MM.1S (cell line): ENCODE measurements at places on chromosomes 3 and 15.

DNA sequence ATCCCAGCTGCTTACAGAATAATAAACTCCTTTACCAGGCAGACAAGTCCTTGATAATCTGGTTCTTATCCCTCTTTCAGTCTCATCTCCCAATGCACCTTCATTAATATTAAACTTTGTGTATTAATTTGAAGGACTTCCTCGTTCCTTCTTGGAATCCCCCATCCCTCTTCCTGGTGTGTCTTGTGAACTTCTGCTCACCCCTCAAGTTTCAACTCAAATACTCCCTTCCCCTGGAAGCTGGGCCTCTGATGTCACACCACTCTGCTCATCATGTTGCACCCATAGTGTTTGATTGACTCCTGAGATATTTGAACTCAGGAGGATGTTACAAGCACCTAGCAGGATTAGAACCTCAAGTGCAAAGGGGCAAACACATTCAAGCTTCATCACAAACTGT, 3.3 kb upstream of the STT3B start:
- DNase-seq: no peak

- no peak for DNase-seq
Observed at GRCh38 chr3:129614435-129614834, 8.0 kb upstream of the PLXND1 start.

- no peak for DNase-seq
Observed at GRCh38 chr15:99344639-99345038, 93.4 kb downstream of the LRRC28 start.

- DNase-seq: no peak
Observed at GRCh38 chr3:113589971-113590370, 57.6 kb downstream of the SIDT1 start.

- no peak for DNase-seq
Observed at GRCh38 chr3:139574026-139574947, 34.7 kb upstream of the RBP1 start.

DNA sequence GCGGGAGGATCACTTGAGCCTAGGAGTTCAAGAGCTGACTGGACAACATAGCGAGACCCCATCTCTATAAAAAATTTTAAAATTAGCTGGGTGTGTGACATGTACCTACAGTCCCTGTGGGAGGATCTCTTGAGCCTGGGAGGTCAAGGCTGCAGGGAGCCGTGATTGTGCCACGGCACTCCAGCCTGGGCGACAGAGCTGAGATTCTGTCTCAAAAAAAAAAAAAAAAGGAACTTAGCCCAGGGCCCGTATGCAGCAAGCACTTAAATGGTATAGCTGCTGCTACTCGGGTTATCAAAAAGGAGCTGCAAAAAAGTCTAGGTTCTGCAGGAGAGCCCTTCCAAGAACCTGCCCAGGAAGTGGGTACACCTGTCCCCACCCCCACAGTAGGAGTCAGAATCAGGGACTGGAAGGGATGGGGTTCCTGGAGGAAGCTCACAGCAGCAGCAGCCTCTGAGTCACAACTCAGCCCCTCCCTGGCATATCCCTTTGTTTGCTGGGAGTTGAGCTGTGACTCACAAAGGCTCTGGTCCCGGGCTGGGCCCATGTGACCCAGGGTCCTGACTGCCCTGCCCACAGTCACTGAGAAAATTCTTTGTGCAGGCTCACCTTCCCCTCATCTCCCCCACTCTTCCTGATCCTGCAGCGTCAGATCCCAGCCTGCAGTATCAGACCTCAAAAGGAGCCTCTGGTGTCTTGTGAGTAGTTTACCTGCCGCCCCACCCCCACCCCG, at the start of gene SPATA12:
TSS of gene SPATA12 (plus strand) at position 576 of the 733 bp plus-strand sequence. CDS start 13,031 bp downstream, outside the sequence.
- DNase-seq: no peak

DNA sequence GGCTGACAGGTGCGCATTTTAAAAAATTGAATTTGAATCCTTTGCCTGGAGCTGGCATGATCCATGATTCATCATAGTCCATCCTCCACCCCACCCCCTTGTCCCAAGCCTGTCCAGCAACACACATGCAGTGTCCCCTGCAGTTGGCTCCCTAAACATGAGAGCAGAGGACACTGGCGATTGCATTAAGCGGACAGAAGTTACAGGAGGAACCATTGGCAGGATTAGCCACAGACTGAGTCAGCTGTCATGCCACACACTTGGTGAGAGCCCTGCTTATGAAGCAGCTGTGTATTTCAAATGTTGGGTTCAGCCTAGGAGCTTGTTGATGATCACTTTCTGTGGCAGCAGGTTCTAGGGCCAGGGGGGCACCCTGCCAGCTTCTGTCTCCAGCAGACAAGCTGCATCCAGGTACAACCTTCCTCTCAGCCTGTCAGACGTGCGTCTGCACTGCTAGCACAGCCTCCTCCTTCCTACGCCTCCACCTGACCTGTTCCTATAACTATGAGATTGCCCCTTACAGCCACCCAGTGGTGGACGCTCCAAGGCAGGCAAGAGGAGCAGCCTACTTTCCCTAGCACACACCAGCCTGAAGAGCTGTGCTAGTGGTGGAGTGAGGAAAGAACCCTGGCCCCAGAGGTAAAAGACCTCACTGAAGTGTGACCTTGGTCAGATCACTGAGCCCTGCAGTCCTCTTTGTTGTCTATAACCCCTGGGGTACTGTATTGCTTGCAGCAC, 121.9 kb downstream of the SLCO3A1 start:
- no peak for DNase-seq
